A172 (cell line): ENCODE measurements at places on chromosomes 4 and X. TPM values are rescaled to one million over a fixed set of nuclear protein-coding genes. Genes with fewer than 3 reads are reported as not detected.

SMIM31 gene
- not detected in 2 replicates for total RNA-seq

TMEM47 gene
- 0.12 and 0.76 TPM in 2 replicates for total RNA-seq

HTR2C gene
- 1.5 and 2.2 TPM in 2 replicates for total RNA-seq

PLXNB3 gene
- total RNA-seq: 13.8 and 14.3 TPM in 2 replicates

SLC9B1 gene
- 0.10 and 0.43 TPM in 2 replicates for total RNA-seq

KLHL4 gene
- total RNA-seq: 1.8 and 3.3 TPM in 2 replicates

TEX13B gene
- total RNA-seq: not detected in 2 replicates

TCEAL7 gene
- total RNA-seq: 16.6 and 29.0 TPM in 2 replicates

MAGEA9B gene
- total RNA-seq: not detected in 2 replicates

TMPRSS11B gene
- total RNA-seq: not detected in 2 replicates

IBSP gene
- total RNA-seq: not detected in 2 replicates

HSFX3 gene
- not detected in 2 replicates for total RNA-seq

FAT1 gene
- 124 and 128 TPM in 2 replicates for total RNA-seq

GABRA4 gene
- 1.1 TPM in 1 of 2 replicates, not detected in the other for total RNA-seq

MSN gene
- 326 and 328 TPM in 2 replicates for total RNA-seq

HMGN5 gene
- 0.05 TPM in 1 of 2 replicates, not detected in the other for total RNA-seq

HMGB3 gene
- 169 and 198 TPM in 2 replicates for total RNA-seq

ZFP42 gene
- total RNA-seq: 0.03 TPM in 1 of 2 replicates, not detected in the other
